ENCODE measurements at places on chromosomes 13 and 19.

DNA sequence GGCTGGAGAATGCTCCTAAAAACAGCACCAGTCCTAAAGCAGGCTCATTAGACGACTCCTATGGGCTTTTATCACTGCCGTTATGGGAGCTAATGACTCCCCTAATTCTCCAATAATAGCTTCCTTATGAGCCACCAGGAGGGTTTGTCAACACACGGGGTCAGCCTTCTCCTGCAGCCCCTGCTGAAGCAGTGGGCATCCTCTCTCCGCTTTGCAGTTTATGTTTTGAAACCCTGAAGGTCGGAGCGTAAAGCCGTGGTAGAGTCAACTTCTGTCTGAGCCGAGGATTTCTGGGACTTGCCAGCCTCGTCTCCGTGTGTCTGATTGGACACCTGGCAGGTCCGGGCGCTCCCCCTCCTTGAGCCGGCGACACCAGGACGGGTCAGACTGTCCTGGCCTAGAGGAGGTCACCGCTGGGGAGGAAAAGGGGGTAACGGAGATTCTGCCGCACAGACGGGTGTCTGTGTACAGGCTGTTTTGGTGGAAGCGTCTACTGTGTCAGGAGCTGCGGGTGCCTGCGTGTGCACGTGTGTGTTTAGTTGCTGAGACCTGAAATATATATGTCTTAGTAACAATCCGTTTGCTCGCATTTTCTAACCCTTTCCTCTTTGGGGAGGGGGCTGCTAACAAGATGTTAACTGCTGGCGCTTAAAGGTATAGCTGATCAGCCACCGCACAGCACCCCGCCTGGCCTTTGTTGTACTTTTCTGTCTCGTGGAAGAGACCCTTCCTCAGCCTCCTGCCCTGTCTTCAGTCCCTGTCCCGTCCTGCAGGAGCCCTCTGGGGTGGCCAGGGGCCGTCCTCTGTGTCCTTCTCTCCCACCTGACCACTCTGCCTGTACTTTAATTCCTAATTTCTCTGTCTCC, 1.9 kb downstream of the KDM4B start:
- no peak for DNase-seq

DNA sequence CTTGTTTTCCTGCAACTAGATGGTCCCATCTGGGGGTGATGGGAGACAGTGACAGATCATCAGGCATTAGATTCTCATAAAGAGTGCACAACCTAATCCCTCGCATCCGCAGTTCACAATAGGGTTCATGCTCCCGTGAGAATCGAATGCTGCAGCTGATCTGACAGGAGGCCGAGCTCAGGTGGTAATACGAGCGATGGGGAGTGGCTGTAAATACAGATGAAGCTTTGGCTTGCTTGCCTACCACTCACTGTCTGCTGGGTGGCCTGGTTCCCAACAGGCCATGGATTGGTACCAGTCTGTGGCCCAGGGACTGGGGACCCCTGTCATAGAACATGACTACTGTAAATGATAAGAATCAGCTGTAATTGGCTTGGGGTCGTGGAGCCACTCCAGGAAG, 28.0 kb downstream of the WDR88 start:
- DNase-seq = no peak

DNA sequence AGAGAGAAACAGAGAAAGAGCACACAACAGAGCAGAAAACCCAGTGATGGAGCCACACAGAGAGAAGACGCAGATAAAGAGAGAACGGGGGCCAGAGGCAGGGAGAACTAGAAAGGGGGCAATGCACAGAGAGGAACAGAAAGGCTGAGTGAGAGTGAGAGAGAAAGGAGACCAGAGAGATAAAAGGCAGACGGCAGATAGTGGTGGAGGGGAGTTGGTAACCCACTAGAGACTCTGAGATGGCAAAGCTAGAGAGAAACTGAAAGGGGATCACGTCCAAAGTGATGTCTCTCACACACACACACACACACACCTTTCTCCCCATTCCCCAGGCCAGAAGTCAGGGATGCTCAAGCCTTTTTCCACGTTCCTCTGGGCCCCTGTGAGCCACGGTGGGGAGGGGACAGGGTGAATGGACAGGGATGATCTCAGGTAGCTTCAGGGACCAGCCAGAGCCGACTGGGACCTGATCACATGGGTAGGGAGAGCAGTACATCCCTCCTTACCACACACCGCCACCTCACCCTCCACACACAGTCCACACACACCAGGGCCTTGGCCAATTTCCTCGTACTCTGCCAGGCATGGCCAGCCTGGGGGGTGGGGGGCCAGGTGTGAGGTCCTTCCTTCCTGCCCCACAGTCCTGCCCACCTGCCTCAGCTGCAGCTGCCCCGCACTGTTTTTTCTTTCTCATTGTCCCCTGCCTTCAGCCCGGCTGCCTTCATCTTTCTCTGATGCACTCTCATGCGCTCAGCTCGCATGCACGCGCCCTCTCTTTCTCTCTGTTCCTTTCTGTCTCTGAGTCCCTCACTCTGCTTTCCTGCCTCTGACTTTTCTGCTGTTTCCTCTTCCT, 22.5 kb upstream of the POU2F2 start:
- DNase-seq = no peak

- DNase-seq = no peak
Observed at GRCh38 chr13:111470933-111471332, 150.5 kb downstream of the TEX29 start.

- no peak for DNase-seq
Observed at GRCh38 chr13:30857018-30857417, 49.1 kb upstream of the MEDAG start.

DNA sequence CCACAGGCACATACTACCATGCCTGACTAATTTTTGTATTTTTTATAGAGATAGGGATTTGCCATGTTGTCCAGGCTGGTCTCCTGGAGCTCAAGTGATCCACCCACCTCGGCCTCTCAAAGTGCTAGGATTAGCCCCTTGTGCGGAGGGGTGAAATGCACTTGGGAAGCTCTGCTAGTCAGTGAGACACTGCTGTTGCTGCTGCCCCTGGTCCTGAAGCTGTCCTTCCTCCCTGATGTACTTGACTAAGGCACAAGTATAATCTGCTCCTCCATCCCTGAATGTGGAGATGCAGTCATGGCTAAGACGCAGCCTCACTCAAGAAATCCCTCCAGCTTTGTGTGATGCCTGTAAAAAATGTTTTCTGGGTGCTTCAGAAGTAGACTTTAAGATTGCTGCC, 124.5 kb downstream of the KCTD15 start:
- no peak for DNase-seq
